ENCODE measurements at places on chromosomes 3 and 15. TPM values are rescaled to one million over a fixed set of nuclear protein-coding genes. Genes with fewer than 3 reads are reported as not detected.

Gene ANKUB1
- not detected for total RNA-seq

Gene ANXA2
- total RNA-seq, result 2,464 TPM

Gene CTSH
- 73.0 TPM for total RNA-seq

Gene KIF7
- 4.2 TPM for total RNA-seq

Gene KLHL40
- not detected for total RNA-seq

Gene TMC3
- total RNA-seq, result not detected

Gene PARP15
- total RNA-seq, result 1.1 TPM

Gene APBA2
- 43.6 TPM for total RNA-seq

Gene QTRT2
- 45.2 TPM for total RNA-seq

Gene FEZF2
- total RNA-seq, result not detected

Gene GP9
- not detected for total RNA-seq

Gene SKOR1
- 0.36 TPM for total RNA-seq

Gene SI
- not detected for total RNA-seq

Gene ZNF662
- total RNA-seq, result 0.73 TPM
